ENCODE measurements at places on chromosomes 1 and 21. TPM values are rescaled to one million over a fixed set of nuclear protein-coding genes. Genes with fewer than 3 reads are reported as not detected.

DNA sequence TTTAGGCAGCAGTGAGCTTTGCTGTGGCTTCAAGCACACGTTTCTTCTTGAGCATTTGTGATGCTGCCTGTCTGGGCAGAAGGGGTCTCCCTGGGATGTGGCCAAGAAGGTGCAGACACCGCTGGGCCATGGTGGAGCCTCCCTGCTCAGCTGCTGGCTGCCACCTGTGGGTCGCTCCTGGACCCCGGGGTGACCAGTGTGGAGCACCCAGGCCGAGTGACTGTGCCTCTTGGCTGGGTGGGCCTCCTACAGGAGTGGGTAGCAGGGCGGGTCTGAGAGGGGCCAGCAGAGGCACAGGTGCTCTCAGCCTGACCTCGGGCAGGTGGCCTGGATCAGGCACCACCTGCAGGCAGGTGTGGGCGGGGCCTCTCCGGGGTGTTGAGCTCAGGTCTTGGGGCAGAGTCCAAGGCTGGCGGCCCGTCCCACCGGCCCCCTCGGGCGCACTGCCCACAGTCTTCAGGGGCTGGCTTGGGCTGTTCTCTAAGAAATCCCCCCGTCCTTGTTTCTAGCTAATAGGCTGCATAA, 42.0 kb upstream of the COL6A1 start:
- DNase-seq = no peak

GRCh38 chr1:19375631-19376400, 63.7 kb downstream of the SLC66A1 start:
- DNase-seq = no peak

DNA sequence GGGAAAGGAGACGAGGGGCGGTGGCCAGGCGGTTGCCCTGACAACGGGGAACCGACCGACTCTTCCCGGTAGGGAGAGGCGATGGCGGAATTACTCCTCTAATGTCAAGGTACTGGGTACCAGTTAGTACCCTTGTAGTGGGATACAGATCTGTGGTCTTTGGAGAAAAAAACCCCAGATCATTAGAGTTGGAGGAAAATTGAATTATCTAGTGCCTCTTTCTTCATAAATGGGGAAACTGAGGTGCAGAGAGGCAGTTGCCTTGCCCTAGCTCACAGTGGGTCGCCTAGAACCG, 545 bp upstream of the PEF1 start:
- no peak for DNase-seq

GRCh38 chr1:184940226-184940625, 34.1 kb downstream of the NIBAN1 start:
- DNase-seq = no peak

DNA sequence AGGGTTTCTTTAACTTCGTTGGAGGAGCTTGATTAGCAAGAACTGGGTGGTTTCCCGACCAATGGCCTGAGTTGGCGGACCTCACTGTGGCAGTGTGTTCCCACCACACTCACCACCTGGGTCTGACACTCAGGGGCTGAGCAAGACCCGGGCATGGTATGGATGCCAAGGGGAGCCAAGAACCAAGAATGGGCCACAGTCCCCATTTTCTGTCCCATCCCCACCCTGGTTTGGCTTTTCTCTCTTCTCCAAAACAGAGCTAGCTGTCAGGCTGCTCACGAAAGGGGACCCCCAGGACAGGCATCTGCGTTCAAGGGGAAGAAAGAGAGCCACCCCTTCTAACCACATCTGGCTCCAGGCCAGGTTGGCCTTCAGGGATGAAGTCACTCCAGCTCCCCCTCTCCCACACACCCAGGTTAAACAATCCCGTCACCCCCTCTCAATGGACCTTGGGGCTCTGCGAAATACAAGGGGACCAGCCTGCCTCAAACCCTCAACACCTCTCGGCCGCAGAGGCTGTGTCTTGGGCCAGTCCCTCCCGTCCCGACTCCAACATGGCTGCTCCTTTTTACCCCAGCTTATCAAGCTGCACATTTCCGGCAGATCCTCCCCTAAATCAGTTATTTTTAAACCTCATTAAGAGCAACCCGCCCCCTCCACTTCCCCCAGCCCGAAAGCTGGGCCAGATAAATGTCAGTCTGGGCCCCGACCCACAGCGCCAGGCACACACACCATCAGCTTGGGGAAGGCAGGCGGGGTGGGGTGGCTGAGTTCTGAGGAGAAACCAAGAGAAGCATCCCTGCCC, 3.4 kb downstream of the TAGLN2 start:
- no peak for DNase-seq

GRCh38 chr1:193884848-193885558, 698.6 kb upstream of the B3GALT2 start:
- no peak for DNase-seq

The PUSL1 gene
- polyA plus RNA-seq = 12.4 TPM

The S100A7A gene
- not detected for polyA plus RNA-seq

The TRABD2B gene
- 1.9 TPM for polyA plus RNA-seq

The EFCAB14 gene
- polyA plus RNA-seq = 94.0 TPM

All from testis (tissue), 5 donors.